NCI-H460 (cell line): ENCODE measurements at places on chromosomes 1 and 21. TPM values are rescaled to one million over a fixed set of nuclear protein-coding genes. Genes with fewer than 3 reads are reported as not detected.

The CFAP57 gene
- 0.46 and 0.69 TPM in 2 replicates for total RNA-seq

The TCHHL1 gene
- total RNA-seq = not detected in 2 replicates

DNA sequence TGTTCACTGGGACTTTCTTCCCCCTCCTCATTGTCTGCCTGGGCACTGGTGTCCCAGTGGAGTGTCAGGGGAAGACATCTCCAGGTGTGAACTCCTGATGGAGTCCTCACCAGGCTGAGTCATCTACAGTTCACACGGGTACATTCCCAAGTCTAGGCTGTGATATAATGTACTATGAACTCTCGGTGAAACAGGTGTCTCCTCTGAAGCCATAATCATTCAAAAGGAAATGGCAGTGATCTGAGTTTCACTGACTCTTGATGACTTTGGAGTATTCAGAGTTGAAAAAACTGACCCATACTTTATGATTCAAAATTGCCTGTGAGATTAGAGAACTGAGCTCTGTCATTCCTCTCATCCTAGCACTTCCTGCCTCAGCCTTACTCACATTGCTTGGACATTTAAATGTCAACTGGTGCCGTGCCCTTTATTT, 9.1 kb downstream of the LAMC2 start:
- DNase-seq = peak; percentile 34

GRCh38 chr21:38306433-38307141, 49.8 kb downstream of the KCNJ15 start:
- DNase-seq = peak; percentile 9

- no peak for DNase-seq
Measured at GRCh38 chr1:175499595-175500382, 243.6 kb downstream of the TNR start.

DNA sequence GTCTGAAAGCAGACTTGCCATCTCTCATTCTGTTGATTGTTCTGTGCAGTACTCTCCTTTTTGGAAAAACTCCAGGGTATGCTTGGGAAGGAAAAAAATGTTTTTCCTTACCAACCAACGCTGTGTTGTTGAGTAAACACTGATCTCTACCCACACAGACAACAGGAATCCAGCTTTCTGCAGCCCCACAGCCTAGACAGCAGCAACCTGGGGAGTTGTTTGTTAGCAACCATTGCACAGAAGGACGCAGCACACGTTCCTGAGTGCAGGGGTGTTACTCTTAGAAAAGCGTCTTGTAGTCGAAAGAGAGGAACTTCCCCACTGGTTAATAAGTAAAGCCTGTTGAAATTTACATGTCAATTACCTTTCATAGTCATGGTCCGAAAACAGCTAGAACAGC, 56.6 kb downstream of the SMYD2 start:
- no peak for DNase-seq
